ENCODE measurements at places on chromosomes 3 and 15. TPM values are rescaled to one million over a fixed set of nuclear protein-coding genes. Genes with fewer than 3 reads are reported as not detected.

The MST1 gene
- 39.3 TPM for total RNA-seq

The C3orf70 gene
- 0.79 TPM for total RNA-seq

- H3K27me3 ChIP-seq = no peaks in the 10 kb centered on the region
- no peak overlapping the region for H3K4me3 ChIP-seq
- H3K4me1 ChIP-seq = no peaks in the 10 kb centered on the region
These were observed 407.6 kb downstream of the ZIC1 start for GRCh38 chr3:147816752-147817151.

DNA sequence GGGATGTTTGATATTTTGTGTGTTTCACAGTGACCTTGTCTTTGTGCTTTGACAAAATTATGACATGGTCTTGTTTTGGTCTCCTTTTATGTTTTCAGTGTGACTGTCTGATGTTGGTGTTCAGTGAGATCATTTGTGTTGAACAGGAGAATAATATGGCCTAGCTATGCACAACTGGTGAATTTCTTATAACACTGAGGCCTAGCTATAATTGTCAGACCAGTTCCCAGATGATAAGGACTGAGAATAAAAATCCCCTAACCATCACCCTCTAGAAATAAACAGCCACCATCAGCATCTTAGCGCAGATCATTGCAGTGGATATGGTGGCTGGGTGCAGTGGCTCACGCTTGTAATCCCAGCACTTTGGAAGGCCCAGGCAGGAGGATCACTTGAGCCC, 66.8 kb upstream of the LIMD1 start:
- no peak for DNase-seq
- no peaks in the 10 kb centered on the region for H3K4me1 ChIP-seq
- peaks cover 70% of the 10 kb centered on the region for H3K36me3 ChIP-seq
- no peak overlapping the region for H3K27ac ChIP-seq
- no peaks in the 10 kb centered on the region for H3K27me3 ChIP-seq
- no peak overlapping the region for H3K4me3 ChIP-seq

The TMPRSS7 gene
- not detected for total RNA-seq

DNA sequence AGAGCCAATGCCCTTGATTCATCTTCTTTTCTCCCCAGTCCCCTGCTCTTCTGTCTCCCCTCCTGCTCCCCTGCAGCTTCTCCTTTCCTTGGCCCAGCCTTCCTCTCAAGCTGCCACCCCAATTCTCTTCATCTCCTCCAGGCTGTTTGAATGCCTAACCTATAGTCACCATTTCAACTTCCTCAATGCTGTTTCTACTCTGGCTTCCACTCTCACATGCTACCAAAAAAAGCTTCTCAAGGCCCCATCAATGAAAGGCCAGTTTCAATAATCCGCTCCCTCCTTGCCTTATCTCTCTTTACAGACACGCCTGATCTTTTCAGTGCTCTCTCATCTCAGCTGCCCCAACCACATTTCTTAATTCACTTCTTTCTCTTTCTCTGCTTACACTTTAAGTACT, 212.2 kb upstream of the GPR149 start:
- no peaks in the 10 kb centered on the region for H3K4me1 ChIP-seq
- H3K36me3 ChIP-seq = no peaks in the 10 kb centered on the region
- peaks cover 31% of the 10 kb centered on the region for H3K27me3 ChIP-seq
- no peak overlapping the region for H3K27ac ChIP-seq
- no peak overlapping the region for H3K4me3 ChIP-seq

The THPO gene
- 0.93 TPM for total RNA-seq
